ENCODE measurements at places on chromosomes 12 and 14. TPM values are rescaled to one million over a fixed set of nuclear protein-coding genes. Genes with fewer than 3 reads are reported as not detected.

The KRT6A gene
- total RNA-seq = not detected

The GPN3 gene
- 44.5 TPM for total RNA-seq

The HIGD1C gene
- not detected for total RNA-seq

The LBHD2 gene
- 1.4 TPM for total RNA-seq

The C12orf60 gene
- 0.34 TPM for total RNA-seq

The CLEC4C gene
- total RNA-seq = not detected
